ENCODE measurements at places on chromosomes 11 and 22.

DNA sequence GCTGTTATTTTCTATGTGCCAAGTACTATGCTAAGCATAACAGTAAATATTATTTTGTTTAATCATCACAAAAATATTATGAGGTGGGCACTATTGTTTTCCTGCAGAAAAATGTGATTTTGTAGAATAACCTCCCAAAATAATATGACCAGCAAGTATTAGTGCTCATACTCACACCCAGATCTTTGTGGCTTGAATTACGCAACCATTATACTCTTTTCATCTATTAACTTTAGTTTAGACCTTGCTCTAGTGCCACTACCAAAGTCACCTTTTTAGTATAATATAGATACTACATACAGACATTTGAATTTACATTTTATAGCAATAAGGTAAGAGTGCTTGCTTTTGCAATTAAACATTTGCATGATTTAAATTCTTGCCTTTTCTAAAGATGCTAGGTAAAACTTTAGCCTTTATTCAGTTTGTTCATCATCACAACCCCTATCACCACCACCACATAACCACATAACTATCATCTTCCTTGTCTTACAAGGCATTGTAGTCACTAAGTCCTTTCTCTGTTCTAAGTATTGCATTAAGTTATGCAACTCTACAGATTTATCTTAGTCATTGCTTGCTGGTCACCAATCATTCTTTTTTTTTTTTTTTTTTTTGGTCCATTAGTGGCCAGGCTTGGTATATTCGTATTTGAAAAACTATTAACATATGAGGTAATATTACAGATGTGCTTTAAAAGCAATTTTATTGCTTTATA is 68.4 kb downstream of the GAS2 start:
- DNase-seq: no peak

- no peak for DNase-seq
Measured at GRCh38 chr11:20042811-20043341, 117.4 kb downstream of the DBX1 start.

DNA sequence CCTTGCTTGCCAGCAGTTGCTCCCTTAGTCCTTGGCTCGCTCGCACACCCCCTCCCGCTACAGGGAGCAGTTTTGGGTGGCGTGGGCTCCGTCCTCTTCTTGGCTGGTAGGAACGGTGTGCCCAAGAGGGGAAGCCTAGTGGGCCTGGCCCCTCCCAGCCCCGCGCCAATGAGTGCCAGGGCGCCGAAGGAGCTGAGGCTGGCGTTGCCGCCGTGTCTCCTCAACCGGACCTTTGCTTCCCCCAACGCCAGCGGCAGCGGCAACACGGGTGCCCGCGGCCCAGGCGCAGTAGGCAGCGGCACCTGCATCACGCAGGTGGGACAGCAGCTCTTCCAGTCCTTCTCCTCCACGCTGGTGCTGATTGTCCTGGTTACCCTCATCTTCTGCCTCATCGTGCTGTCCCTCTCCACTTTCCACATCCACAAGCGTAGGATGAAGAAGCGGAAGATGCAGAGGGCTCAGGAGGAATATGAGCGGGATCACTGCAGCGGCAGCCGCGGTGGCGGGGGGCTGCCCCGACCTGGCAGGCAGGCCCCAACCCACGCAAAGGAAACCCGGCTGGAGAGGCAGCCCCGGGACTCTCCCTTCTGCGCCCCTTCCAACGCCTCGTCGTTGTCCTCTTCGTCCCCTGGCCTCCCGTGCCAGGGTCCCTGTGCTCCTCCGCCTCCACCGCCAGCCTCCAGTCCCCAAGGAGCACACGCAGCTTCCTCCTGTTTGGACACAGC is 1.6 kb downstream of the C11orf87 start:
- no peak for DNase-seq

DNA sequence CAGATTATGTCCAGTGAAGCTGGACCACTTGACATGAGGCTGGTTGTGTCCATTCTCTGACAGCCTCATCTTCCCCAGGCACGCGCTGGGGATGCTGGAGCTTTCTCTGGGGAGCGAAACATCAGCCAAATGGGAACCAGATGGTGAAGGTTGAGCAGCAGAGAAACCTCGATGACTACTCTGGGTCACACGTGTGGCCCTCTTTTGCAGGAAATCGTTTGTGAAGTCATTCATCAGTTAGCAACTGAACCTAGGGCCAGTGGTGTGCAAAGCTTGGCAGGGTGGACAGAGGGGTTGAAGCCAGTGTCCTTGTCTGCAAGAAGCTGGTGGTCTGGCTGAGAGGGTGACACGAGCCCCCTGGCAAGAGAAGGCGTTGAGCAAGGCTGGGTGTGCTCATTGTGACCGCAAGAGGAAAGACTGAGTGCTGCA is 109.8 kb downstream of the ZBTB16 start:
- no peak for DNase-seq

DNA sequence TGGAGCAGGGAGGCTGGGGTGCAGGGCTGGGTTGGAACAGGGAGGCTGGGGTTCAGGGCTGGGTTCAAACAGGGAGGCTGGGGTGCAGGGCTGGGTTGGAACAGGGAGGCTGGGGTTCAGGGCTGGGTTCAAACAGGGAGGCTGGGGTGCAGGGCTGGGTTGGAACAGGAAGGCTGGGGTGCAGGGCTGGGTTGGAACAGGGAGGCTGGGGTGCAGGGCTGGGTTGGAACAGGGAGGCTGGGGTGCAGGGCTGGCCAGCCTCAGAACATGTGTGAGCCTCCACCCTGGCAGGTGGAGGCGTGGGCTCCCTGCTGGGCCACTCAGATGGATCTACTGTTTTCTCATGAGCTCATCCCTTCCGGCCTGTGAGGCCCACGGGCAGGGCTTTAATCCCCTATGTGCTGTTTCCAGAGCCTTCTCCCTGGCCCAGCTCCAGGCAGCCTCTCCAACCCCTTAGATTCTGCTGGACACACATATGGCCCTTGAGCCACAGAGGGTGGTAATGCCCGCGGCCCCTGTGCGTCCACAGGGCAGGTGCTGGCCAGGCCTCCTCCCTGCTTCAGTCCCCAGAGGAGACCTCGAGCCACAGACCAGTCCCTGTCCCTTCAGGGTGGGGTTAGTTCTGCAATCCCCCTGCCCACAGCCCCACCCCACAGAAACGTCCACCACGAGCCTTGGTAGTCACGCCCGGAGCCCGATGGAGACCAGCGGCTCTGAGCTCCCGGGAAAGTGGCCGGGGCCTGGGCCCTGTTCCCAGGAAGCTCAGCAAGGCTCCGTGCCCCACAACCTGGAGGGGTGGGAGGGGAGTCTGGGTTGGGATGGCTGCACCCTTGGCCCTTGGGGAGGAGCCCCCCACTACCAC is 197.9 kb downstream of the BRD1 start:
- DNase-seq: no peak

- no peak for DNase-seq
Measured at GRCh38 chr11:70498976-70499801, 100.9 kb downstream of the CTTN start.

DNA sequence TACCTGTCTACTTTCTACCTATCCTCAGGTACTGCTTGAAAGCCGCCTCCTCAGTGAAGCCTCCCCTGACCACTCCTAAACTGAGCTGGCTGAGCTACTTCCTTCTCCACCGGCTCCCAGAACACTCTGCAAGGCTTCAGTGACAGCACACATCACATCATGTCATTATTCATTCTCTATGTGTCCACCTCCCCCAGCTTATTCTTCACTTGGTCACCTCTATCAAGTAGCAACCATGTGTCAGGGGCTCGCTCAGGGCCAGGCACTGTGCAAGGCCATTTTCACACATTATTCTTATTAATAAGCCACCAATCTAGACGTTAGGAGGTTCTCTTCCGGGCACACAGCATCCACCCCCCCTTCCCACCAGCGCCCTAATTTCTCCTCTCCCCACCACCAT is 3.7 kb upstream of the ELFN2 start:
- no peak for DNase-seq

DNA sequence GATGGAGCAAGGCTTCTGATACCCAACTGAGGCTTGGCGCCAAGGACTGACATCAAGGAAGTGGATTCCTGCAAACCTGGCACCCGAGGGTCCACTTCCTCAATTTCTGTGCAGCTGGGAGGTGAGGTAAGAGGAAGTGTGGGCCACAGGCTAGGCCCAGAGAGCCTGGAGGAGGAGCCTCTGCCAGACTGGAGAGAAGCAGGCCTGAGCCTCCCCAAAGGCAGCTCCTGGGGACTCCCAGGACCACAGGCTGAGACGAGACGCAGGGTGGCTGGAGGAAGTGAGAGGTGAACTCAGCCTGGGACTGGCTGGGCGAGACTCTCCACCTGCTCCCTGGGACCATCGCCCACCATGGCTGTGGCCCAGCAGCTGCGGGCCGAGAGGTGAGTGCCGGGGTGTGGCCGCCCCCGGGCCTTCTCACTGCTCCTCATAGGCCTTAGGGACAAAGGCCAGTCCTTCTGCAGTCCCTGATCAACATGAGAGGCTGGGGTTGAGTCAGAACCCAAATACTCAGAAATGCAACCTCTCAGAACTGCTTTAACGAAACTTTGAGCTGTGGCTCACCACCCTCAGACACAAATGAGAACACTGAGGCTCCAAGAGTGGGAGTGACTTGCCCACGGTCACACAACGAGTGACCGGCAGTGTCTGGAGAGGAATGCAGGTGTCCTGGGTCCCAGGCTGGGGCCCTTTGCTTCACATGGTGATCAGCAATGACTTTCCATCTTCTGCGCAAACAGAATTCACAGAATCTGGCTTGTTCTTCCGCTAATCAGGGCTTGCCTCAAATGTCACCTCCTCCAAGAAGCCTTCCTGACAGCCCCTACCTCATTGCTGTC is at the start of gene NCF4:
Gene NCF4, plus strand, starts transcription at position 186 of the 839 bp plus-strand sequence. Its CDS starts 166 bp downstream, at position 352.
- DNase-seq: no peak

DNA sequence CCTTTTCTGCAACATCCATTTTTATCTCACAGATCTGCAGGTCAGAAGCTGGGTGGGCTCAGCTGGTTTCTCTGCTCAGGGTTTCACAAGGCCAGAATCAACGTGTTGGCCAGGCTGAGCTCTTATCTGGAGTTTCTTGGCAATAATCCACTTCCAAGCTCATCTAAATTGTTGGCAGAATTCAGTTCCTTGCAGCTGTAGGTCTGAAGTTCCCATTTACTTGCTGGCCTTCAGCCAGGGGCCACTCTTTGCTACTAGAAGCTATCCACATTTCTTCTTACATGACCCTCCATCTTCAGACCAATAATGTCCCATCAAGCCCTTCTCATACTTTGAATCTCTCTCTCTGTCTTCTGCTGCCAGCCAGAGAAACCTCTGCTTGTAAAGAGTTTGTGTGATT is 103.5 kb downstream of the WNT11 start:
- DNase-seq: no peak

- no peak for DNase-seq
Measured at GRCh38 chr11:72222106-72222891, 2.3 kb upstream of the INPPL1 start.

- no peak for DNase-seq
Measured at GRCh38 chr11:92222701-92223100, 1.9 kb upstream of the FAT3 start.

Measured in NCI-H1694 (cell line).